GM06990 (cell line): ENCODE measurements at places on chromosomes 1 and 21.

- no peak for DNase-seq
Measured at GRCh38 chr1:175892686-175893085, 149.3 kb upstream of the TNR start.

GRCh38 chr1:219109424-219110018 is 64.2 kb upstream of the LYPLAL1 start:
- no peak for DNase-seq

DNA sequence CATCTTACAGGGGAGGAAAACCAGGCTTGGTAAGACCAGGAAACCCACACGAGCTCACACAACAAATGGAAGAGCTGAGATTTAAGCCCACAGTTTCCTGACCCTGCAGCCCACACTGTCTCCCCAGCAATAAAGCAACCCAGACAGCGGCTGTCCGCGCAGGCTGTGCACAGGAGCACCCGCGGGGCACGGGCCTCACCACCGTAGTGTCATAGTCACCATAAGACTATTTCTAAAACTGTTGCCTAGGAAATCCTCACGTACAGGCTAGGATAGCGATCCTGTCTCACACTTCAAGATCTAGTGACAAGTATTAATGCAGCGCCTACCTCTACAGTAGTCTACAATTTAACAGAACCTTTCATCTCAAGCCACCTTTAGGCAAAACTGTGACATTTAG is 54.0 kb upstream of the SYT6 start:
- DNase-seq: no peak

- no peak for DNase-seq
Measured at GRCh38 chr1:205508227-205508714, 3.8 kb downstream of the CDK18 start.

- DNase-seq: no peak
Measured at GRCh38 chr1:69421286-69421685, 146.4 kb upstream of the LRRC7 start.

GRCh38 chr1:153880962-153881361 is 41.8 kb downstream of the GATAD2B start:
- no peak for DNase-seq

DNA sequence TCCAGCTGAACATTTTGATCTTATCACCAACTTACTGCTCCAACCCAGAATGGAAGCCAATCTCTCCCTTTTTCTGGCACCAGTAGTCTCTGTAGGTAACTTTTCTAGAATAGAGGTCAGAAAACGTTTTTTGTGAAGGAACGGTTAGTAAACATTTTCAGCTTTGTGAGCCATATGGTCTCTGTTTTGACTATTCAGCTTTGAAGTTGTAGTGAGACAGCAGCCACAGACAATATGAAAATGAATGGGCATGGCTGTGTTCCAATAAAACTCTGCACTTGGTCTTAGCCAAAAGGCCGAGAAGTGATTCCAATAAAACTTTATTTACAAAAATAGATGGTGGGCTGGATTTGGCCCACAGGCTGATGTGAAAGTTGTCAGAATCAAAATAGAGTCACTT is 28.9 kb downstream of the MAP10 start:
- no peak for DNase-seq
